Germinal center (tissue), 1 donor: ENCODE measurements at places on chromosomes 4 and X.

DNA sequence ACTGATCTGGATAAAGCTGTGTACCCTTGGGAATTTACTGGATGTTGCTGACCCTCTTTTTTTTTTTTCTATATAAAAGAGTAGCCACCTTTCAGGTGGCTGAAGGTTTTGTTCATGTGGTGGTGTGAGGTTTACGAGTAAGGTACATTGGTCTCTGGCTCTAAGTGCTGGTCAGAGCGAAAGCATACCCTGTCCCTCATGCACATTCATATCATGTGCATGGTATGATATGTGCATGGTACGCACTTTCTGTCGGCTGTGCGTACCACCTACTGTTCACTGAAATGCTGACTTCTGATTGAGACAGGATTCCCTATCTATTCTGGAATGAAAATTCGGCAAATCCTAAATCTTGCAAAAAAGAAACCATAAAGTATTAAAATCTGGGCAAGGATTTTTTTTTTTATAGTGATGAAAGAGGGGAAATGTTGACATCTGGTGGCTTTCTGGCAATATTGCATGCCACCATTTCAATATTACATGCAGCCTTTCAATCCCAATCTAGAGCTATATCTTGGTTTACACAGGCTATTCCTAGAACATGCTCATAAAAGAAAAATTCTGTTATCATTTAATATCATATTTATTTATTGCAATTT, 32.8 kb downstream of the FAM149A start:
- DNase-seq = no peak

GRCh38 chr4:156036496-156036895, 82.8 kb upstream of the CTSO start:
- DNase-seq = no peak

- no peak for DNase-seq
Measured at GRCh38 chr4:177573507-177573906, 131.3 kb upstream of the AGA start.

- no peak for DNase-seq
Measured at GRCh38 chrX:50470103-50471031, at the start of gene DGKK. TSS of gene DGKK (minus strand) at chrX:50470825. CDS start at chrX:50470678, 147 bp downstream.

GRCh38 chr4:17771284-17771908, 10.0 kb downstream of the FAM184B start:
- no peak for DNase-seq

GRCh38 chrX:119583431-119584059, 9.2 kb downstream of the UBE2A start:
- no peak for DNase-seq

DNA sequence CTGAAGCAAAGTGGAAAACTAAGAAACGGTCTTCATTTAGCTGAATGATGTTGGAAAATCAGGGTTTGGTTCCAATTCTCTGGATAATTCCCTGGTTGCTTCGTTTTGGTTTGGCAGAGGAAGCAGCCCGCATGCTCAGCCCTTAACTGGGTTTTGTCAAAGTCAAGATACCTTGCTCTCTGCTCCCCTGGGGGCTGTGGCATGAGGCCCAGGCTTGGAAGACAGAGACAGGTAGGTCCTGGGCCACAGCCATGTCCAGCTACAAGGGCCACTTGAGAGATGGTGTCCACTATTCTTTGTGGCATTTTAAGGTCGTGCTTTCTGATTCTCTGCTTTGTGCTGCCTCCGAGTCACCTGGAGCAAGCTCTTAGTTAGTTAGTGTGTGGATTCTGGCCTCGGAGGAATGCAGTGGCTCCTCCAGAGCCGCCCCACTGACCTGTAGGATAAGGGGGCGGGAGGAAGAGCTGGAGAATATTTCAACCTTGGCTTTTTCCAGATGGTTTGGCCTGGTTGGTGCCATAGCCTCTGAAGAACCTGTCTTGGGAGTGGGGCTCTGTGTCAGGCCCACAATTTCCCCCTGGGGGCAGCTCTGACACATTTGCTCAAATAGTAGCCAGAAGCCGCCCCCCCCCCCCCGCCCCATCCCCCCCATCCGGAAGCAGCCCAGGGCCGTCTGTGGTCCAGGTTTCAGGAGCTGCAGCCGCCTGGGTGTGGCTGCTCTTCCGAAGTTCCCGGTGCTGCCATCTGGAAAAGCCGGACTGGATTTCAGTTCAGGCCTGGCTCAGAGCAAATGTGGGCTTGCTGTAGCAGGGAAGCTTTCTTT, 147.1 kb downstream of the NHS start:
- DNase-seq = no peak

GRCh38 chrX:50157545-50158135, 43.2 kb downstream of the AKAP4 start:
- no peak for DNase-seq

GRCh38 chr4:153098427-153098826, 105.8 kb upstream of the TRIM2 start:
- DNase-seq = no peak

GRCh38 chrX:16445166-16445752, 204.7 kb upstream of the S100G start:
- peak; percentile 15 for DNase-seq

DNA sequence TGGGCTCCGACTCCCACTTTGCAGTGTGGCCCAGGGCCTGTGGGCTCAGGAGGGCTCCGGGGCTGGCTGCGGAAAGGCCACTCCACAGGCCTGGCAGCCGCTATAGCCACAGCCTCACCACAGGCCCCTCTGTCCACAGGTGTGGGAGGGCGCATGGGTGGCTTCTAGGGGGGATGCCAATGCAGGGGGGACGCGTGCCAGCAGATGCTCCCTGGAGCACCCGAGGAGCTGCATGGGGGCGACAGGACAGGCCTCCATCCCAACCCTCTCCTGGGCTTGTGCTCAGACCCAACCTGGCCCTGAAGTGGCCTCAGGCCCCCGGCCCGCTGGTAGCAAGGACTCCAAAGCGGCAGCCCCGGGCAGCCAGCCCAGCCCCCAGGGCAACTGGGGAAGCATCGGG, 8.0 kb downstream of the BGN start:
- DNase-seq = no peak

DNA sequence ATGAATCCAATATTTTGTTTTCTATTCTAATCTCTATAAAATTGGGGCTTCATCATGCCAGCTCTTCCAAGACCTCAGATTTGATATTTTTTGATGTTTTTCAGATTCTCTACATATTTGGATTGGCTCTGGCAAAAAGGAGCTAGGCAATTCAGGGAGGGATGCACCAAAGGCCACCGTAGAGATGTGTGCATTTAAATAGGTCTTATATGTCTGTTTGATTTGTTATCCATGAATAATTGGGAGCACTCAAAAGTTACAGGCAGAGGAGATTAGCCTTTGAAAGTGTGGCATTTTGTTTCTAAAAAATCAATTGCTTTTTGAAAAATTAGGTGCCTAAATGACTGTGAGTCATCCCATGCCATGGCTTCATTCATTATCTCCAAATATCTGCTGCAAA, 147.1 kb upstream of the RPS6KA6 start:
- no peak for DNase-seq

- DNase-seq = no peak
Measured at GRCh38 chrX:1424147-1424851, 28.4 kb downstream of the ASMTL start.
